Activated naive CD4-positive, alpha-beta T cell treated with anti-CD3 and anti-CD28 coated beads, Interleukin-2, amount 10 ng/mL, durations not matched to agents 7 days and 5 days (primary cell): ENCODE measurements at places on chromosomes 11 and 22.

GRCh38 chr22:43888740-43889139 lies 3.1 kb downstream of the PNPLA5 start:
- no peak overlapping the region for H3K27ac ChIP-seq
- H3K36me3 ChIP-seq, result no peaks in the 10 kb centered on the region
- no peaks in the 10 kb centered on the region for H3K4me1 ChIP-seq
- H3K4me3 ChIP-seq, result no peak overlapping the region

DNA sequence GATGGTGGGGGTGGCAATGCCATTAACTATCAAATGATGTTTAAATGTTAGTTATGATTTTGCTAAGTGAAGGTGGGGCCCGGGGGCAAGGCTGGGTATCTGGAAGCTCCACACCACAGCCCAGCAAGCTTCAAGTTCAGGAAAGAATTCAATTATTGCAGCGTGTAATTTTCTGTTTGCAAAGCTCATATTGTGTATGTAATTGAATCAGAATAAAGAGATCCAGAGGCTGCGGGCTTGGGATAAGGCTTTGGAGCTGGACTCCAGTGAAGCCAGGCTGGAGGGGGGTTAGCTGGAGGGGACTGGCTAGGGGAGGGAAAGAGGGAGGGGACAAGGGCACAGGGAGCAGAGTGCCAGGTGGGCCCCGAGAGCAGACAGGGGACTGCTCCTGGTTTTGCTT lies 557.1 kb upstream of the CADM1 start:
- no peaks in the 10 kb centered on the region for H3K4me1 ChIP-seq
- H3K27me3 ChIP-seq, result no peaks in the 10 kb centered on the region
- DNase-seq, result no peak
- H3K4me3 ChIP-seq, result no peak overlapping the region

- peaks cover 4% of the 10 kb centered on the region for H3K4me1 ChIP-seq
- no peak overlapping the region for H3K4me3 ChIP-seq
- H3K27me3 ChIP-seq, result no peaks in the 10 kb centered on the region
- H3K27ac ChIP-seq, result no peak overlapping the region
- no peaks in the 10 kb centered on the region for H3K36me3 ChIP-seq
Measured at GRCh38 chr11:8095806-8096522, 15.0 kb downstream of the TUB start.

DNA sequence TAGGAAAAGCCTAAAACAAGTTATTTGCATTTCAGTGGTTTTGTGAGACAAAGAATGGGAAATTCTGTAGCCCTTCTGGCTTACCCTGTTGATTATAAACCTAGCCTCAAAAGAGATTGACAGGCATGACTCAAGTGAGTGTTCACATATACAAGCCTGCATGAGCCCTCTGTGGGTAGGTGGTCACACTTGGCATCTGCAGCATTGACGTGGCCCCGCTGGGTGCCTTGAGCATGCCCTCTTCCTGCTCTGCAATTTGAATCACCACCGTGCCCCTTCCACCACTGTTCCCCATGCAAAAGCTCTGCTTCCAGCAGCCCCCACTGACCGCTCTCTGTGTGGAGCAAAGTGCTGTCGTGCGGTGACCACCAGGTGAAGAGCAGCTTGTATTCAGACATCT lies 21.0 kb upstream of the ADSL start:
- H3K4me3 ChIP-seq, result peak overlapping the region; percentile 62
- no peaks in the 10 kb centered on the region for H3K27me3 ChIP-seq
- H3K36me3 ChIP-seq, result peaks cover 77% of the 10 kb centered on the region
- peaks cover 89% of the 10 kb centered on the region for H3K4me1 ChIP-seq
- peak; percentile 52 for DNase-seq
- H3K27ac ChIP-seq, result peak overlapping the region; percentile 99

- no peak for DNase-seq
- no peak overlapping the region for H3K4me3 ChIP-seq
- no peaks in the 10 kb centered on the region for H3K27me3 ChIP-seq
Measured at GRCh38 chr22:27850000-27850521, 48.5 kb upstream of the MN1 start.

GRCh38 chr11:75441804-75442132 lies 8.8 kb upstream of the KLHL35 start:
- no peak for DNase-seq
- no peaks in the 10 kb centered on the region for H3K4me1 ChIP-seq

DNA sequence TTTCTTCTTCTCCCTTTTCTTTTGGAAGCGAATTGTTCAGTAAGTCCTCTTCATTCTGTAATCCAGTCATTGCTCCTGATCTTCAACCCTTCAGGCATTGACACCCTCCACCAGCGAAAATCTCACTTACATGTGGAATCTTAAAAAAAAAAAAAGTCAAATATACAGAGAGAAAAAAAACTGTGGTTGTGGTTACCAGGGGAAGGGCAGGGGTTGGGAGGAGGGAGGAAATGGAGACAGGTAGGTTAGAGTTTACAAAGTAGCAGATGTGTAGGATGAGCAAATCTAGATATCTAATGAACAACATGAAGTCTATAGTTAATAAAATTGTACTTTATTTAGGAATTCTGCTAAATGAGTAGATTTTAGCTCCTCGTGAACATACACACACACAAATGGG lies 17.7 kb upstream of the TMEM123 start:
- peak overlapping the region; percentile 82 for H3K27ac ChIP-seq
- peak overlapping the region; percentile 64 for H3K4me3 ChIP-seq
- H3K36me3 ChIP-seq, result peaks cover 9% of the 10 kb centered on the region
- peaks cover 97% of the 10 kb centered on the region for H3K4me1 ChIP-seq
- peak; percentile 56 for DNase-seq
- H3K27me3 ChIP-seq, result no peaks in the 10 kb centered on the region
